ENCODE measurements at places on chromosomes 1 and 21. TPM values are rescaled to one million over a fixed set of nuclear protein-coding genes. Genes with fewer than 3 reads are reported as not detected.
A peak's percentile ranks its signal among the peaks of the same experiment; 100 is the strongest.

- DNase-seq = no peak
These were observed 130.3 kb upstream of the PLXNA2 start for GRCh38 chr1:208374391-208374941.

The TRIM33 gene
- total RNA-seq = 35.6 TPM

DNA sequence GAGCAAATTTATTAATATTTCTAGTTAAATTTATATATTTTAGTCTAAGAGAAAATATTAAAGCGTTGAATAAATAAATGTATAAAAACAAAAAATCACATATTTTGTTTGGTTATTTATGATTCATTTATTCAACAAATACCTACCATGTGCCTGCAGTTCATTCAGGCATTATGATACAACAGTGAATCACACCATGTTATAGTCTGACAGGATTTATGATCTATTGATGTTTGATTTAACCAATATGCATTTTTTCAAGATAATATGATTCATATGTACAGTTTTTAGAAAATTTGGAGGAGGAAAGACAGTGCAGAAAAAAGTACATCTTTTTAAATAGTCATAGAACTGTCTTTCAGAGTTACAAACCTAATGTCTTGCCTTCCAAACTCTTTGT is 7.4 kb upstream of the TRIM58 start:
- DNase-seq = no peak

The ARHGEF2 gene
- 150 TPM for total RNA-seq

The DIO1 gene
- not detected for total RNA-seq

- DNase-seq = peak; percentile 33
These were observed 9.0 kb downstream of the CREG1 start for GRCh38 chr1:167544447-167545093.

The TNFRSF8 gene
- 1.8 TPM for total RNA-seq
